Smooth muscle cell of the brain vasculature (primary cell): ENCODE measurements at places on chromosomes 6 and 20.

- DNase-seq: no peak
Observed at GRCh38 chr20:44541992-44542391, 20.1 kb upstream of the SERINC3 start.

- DNase-seq: no peak
Observed at GRCh38 chr6:95572098-95572497, 5.2 kb upstream of the MANEA start.

DNA sequence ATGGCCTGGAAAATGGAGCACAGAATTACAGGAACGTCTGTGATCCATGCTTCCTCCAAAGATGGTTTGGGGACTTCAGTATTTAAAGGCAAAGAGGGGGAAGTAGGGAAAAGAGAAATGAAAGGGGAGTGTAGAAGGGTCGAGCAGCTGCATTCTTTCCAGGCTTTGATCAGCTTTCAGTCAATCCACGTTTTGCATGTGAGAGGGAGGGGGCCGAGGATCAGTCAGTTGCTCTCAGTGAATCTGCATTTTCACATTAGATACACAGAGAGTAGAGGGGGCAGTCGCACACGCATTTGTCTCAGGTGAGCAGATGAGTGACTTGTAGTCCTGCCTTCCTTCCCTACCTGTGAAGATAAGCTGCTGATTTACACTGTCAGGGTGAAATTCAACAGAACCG is 78.8 kb downstream of the FOXF2 start:
- DNase-seq: no peak

DNA sequence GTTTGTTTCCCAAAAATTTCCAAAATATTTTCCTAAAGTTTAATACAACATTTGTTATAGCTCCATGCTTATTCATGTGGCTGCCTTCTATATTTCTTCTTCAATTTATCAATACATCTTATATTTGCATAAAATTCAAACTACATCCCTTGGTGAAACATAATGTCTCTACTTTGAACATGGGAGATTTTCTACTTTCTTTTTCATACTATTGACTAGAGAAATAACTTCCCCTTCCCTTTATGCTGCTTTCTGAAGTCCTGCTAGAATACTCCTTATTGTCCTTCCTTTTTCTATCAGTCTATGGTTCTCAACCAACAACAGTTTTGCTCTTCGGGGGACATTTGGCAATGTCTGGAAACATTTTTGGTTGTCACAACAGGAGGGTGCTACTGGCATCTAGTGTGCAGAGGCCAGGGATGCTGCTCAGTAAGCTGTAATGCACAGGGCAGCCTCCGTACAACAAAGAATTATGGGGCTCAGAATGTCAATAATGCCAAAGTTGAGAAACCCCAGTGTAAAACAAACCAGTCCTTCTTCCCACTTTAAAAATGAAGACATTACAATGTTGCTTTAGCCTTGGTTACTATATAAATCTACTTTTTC is 29.9 kb downstream of the MKKS start:
- no peak for DNase-seq

- no peak for DNase-seq
Observed at GRCh38 chr6:91098006-91098405, 511.1 kb upstream of the MAP3K7 start.

DNA sequence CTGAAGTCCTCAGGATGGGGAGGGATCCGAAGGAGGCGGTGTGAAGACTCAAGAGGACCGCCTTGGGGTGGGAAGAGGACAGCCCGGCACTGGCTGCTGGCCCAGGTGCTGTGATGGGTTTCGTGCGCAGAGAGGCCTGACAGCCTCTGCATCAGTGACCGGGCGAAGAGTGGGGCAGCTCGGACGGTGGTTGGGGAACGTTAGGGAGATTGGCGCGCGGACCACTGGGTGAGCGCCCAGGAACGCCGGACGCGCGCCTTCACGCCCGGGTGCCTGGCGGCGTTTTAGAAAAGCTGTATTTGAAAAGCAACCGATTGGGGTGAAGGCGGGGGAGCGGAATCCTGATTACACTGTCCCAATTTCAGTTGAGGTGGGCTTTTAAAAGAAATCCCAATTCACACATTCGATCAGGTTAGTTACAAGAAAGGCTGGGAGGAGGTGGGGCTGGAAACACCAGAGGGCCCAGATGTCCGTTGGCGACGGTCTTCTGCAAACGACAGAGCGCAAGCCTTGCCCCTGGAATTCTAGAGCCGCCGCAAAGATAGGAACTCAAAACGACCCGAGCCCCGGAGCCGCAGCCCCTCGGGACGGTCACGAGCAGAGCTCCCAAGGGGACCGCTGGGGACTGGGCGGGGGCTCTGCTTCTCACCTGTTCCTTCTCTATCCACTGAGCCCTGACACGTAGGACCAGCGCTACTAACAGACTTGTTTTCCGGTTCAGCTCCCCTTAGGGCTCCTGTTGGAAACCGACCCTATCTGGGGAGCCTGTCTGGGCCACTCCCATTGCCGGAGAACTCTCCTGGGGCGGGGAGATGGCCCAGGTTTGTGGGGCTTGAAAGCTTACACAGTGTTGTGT is 8.5 kb upstream of the TRIM40 start:
- DNase-seq: no peak

DNA sequence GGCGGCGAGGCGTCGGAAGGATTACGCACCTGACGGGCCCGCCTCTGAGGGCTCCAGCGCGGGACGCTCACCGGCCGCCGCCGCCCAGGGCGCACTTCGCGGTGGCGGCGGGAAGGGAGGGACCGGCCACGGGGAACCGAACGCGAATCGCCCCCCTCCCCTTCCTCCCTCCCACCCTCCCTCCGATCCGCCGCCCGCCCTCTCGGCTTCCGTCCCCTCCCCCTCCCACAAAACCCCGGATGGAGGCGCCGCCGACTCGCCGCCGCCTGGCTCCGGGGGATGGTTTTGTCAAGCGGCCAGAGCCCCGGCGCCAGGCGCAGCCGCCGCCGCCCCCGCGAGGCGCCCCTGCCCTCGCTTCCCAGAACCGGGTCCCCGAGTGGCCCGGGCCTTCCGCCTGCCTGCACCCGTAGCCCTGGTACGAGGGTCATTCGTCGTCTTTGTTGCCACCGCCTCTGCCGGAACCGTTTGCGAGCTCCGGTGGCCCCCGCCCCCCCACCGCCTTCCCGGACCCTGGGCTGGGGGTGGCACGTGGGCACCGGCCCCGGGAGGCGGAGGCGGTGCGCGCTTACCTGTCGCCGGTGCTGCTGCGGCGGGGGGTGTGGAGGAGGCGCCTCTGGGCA is 398 bp downstream of the ZBTB2 start:
- no peak for DNase-seq

GRCh38 chr6:15143086-15143485 is 102.8 kb upstream of the JARID2 start:
- no peak for DNase-seq

DNA sequence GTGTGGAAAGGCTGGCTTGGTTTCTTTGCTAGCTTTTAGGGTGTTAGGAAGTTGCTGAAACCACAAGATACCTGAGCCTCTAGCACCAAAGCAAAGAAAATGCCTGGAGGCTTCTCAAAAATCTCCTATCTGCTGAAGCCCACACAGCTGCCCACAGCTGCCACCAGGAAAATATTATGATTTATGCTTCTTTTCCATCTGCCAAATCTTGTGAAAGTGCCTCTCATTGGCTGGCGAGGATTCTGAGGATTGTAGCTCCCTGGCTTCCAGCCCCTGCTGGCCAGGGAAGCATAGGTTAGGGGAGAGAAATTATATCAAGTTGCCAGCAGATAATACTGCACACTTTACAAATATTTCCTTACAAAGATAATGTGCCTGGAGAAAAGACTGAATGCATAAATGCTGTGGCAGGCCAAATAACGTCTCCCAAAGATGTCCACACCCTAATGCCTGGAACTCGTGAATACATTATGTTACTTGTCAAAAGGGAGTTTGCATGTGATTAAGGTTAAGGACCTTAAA is 98.4 kb downstream of the MRPL14 start:
- DNase-seq: no peak

DNA sequence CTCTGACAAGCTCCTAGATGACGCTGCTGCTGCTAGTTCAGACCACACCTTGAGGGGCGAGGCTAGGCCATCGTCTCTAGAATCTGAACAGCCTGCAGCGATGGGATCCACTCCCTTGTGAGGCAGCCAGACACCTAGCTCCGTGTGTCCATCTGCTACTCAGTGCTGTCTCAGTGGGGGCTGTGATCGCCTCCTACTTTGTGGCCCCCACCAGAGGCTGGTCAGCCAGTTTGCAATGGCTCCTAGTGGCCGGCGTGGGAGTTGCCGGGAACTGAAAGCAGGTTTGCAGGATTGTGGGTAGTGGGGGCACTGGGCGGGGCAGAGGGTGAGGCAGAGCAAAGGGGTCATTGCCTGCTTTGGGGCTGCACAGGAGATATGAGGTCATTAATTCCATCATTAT is 2.8 kb downstream of the CCN5 start:
- no peak for DNase-seq

GRCh38 chr20:50038169-50038568 is 55.4 kb downstream of the SNAI1 start:
- DNase-seq: no peak

DNA sequence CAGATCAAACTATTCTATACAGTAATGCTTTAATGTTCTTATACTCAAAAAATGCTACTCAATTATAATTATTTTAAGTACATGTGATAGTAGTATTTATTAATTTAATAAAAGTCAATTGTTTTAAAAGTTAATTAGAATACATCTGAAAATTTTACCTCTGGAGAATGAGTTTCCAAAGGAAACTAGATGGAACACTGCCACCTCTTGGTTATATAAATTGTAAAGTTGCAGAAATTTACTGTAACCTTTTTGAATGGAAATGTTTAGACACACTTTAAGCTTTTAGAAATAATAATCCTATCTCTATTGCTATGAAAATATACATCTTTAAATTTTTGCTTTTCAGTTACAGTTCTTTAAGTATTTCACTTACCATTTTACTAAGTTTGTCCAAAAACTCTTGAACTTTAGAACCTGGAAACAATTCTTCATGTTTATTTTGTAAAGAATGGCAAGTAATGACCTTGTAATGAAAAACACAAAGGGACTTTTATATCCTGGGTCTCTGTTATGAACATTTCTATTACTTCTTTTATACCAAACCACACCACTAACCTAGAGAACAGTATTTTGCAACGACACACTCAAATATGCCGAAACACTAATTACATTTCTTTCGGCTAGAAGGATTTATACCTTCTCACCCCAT is 10.9 kb upstream of the BMP5 start:
- DNase-seq: no peak

GRCh38 chr6:46381057-46381456 is 110.2 kb downstream of the RCAN2 start:
- DNase-seq: no peak
